ENCODE measurements at places on chromosomes 6 and 20.

GRCh38 chr20:42341654-42342053 lies 723.5 kb upstream of the CHD6 start:
- no peak for DNase-seq
- H3K4me3 ChIP-seq: no peak overlapping the region
- no peak overlapping the region for H3K27ac ChIP-seq

DNA sequence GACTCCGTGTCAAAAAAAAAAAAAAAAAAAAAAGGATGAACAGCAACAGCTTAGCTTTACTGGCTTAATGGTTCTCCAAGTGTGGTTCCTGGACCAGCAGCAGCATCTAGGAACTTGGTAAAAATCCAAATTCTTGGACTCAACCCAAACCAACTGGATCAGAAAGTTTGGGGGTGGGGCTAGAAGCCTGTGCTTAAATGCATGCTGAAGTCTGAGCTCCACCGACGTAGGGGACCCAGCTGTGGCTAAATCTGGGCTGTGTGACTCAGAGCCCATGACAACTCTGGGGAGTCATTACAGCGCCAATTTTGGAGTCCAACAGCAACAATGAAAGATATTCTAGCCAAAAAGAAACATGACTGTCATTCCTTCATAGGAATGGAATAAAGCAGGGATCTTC lies 13.6 kb upstream of the CHD6 start:
- H3K27ac ChIP-seq: no peak overlapping the region
- H3K27me3 ChIP-seq: no peaks in the 10 kb centered on the region
- no peaks in the 10 kb centered on the region for H3K4me1 ChIP-seq
- no peak for DNase-seq

DNA sequence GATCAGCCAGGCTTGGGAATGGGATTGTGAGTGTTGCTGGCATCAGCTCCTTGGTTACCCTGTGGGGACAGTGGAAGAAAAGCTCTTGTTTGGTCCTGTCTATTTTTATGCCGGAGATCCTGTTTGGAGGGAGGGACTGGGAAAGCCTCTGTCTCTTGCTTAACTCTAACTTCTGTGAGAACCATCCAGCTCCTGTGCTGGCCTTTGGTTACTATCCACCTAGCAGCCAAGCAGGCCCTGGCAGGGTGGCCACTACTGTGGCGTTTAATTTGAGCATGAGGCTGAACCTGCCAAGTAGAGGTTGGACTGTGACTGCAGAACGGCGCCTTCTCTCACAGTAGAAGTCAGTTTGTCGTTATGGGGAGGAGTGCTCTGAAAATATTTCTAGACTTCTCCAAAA lies 193.3 kb downstream of the UTRN start:
- no peak for DNase-seq
- no peak overlapping the region for H3K27ac ChIP-seq
- no peaks in the 10 kb centered on the region for H3K36me3 ChIP-seq
- H3K27me3 ChIP-seq: no peaks in the 10 kb centered on the region
- no peak overlapping the region for H3K4me3 ChIP-seq

GRCh38 chr6:149694921-149695320 lies 23.0 kb downstream of the LATS1 start:
- H3K36me3 ChIP-seq: no peaks in the 10 kb centered on the region
- no peak overlapping the region for H3K4me3 ChIP-seq
- no peaks in the 10 kb centered on the region for H3K27me3 ChIP-seq
- no peak for DNase-seq

- no peak overlapping the region for H3K27ac ChIP-seq
- H3K4me3 ChIP-seq: no peak overlapping the region
- DNase-seq: no peak
- no peaks in the 10 kb centered on the region for H3K4me1 ChIP-seq
- H3K36me3 ChIP-seq: no peaks in the 10 kb centered on the region
These were observed 61.8 kb downstream of the FAM229B start for GRCh38 chr6:112149236-112149635.

DNA sequence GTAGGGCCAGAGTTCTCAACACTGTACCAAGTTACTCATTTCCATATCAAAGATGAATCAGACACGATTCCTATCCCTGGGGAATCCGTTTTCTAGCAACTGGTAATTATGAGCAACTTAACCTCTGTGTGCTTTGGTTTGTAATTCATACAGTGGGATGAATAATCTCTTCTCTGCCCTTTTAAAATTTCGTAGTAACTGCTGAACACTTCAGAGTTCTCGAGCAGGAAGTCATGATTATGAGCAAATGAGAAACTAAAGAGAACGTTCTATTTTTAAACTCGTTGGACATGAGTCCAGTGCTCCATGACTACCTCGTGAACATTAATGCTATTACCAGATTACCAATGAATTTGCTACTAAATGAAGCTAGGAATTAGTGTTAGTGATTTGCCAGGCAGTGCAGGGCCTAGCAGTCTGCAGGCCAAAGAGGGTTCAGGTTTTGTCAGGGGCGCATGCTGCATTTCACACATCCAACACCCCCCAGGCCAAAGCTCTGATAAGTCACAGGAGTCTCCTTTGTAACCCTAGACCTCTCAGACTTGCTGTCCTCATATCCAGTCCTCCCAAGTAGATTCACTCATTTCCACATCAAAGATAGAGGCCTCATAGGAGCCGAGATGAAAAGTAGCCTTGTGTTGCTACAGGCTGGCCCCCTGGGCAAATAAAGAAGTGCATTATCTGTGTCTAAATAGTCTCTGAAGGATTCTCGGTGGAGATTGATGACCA lies 45.8 kb upstream of the VSTM2L start:
- no peak for DNase-seq
- no peaks in the 10 kb centered on the region for H3K36me3 ChIP-seq
- H3K4me3 ChIP-seq: no peak overlapping the region

- no peaks in the 10 kb centered on the region for H3K4me1 ChIP-seq
- H3K36me3 ChIP-seq: no peaks in the 10 kb centered on the region
- DNase-seq: no peak
- H3K4me3 ChIP-seq: no peak overlapping the region
These were observed 9.7 kb upstream of the TBC1D7 start for GRCh38 chr6:13338038-13338437.

- no peaks in the 10 kb centered on the region for H3K36me3 ChIP-seq
- no peak overlapping the region for H3K4me3 ChIP-seq
- no peaks in the 10 kb centered on the region for H3K4me1 ChIP-seq
- H3K27me3 ChIP-seq: no peaks in the 10 kb centered on the region
These were observed 118.7 kb downstream of the NFATC2 start for GRCh38 chr20:51423810-51424209.

DNA sequence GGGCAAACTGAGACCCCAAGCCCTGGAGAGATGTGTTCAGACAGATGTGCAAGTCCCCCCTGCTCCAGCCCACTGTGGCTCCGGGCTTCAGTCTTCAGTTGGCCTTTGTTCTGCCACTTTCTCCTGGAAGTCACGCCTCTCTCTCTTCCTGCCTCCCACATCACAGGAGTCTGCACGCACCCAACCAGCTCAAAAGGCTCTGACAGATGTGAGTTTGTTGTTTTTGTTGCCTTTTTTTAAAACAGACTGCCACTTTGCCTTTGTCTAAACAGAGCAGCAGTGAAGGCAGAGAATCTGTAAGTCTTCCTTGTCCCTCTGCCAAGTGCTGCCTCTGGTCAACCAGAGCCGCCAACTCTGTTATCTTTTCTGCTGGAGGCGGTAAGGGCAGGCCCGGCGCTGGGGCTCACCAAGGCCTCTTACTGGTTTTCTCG lies 149.7 kb downstream of the TFAP2C start:
- no peaks in the 10 kb centered on the region for H3K36me3 ChIP-seq
- no peak for DNase-seq
- no peak overlapping the region for H3K27ac ChIP-seq

- H3K27ac ChIP-seq: no peak overlapping the region
- H3K4me1 ChIP-seq: no peaks in the 10 kb centered on the region
- H3K4me3 ChIP-seq: no peak overlapping the region
- DNase-seq: no peak
- no peaks in the 10 kb centered on the region for H3K27me3 ChIP-seq
- no peaks in the 10 kb centered on the region for H3K36me3 ChIP-seq
These were observed 17.0 kb downstream of the MCM8 start for GRCh38 chr20:5967469-5967868.

GRCh38 chr20:39855799-39856198 lies 833.2 kb downstream of the MAFB start:
- H3K27ac ChIP-seq: no peak overlapping the region
- no peaks in the 10 kb centered on the region for H3K4me1 ChIP-seq
- H3K4me3 ChIP-seq: no peak overlapping the region
- no peaks in the 10 kb centered on the region for H3K27me3 ChIP-seq
- no peaks in the 10 kb centered on the region for H3K36me3 ChIP-seq
- no peak for DNase-seq

DNA sequence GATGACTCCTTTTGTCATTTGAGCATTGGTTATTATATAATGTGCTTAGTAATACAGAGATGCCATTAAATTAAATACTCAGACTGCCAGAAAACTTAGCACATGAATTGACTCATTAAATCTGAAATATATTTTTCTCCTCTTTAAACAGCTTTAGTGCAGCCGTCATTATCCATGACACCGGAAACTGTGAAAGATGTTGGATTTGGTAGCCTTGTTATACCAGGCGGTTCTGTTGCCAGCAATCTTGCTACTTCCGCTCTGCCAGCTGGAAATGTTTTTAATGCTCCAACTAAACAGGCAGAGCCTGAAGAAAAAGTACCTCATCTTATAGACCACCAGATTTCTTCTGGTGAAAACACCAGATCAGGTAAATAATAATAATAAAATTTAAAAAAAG lies 97.6 kb downstream of the SCAF8 start:
- H3K36me3 ChIP-seq: no peaks in the 10 kb centered on the region
- no peak overlapping the region for H3K27ac ChIP-seq
- DNase-seq: no peak
- no peaks in the 10 kb centered on the region for H3K27me3 ChIP-seq
- no peak overlapping the region for H3K4me3 ChIP-seq

- H3K36me3 ChIP-seq: no peaks in the 10 kb centered on the region
- H3K4me1 ChIP-seq: peaks cover 8% of the 10 kb centered on the region
- H3K27ac ChIP-seq: no peak overlapping the region
- H3K4me3 ChIP-seq: no peak overlapping the region
- peaks cover 10% of the 10 kb centered on the region for H3K27me3 ChIP-seq
- DNase-seq: no peak
These were observed 96.4 kb downstream of the DACT2 start for GRCh38 chr6:168223150-168223549.

DNA sequence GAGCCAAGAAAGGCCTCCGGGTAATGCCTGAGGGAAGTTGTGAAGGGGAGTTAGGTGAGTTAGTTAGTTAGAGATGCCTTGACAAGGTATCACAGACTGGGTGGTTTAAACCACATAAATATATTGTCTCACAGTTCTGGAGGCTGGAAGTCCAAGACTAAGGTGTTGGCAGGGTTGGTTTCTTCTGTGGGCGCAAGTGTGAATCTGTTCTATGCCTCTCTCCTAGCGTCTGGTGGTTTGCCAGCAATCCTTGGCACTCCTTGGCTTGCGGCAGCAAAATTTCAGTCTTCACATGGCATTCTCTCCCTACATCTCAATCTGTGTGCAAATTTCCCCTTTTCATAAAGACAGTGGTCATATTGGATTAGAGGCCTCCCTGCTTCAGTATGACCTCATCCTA lies 29.7 kb upstream of the RANBP9 start:
- no peaks in the 10 kb centered on the region for H3K4me1 ChIP-seq
- H3K27ac ChIP-seq: no peak overlapping the region
- H3K36me3 ChIP-seq: no peaks in the 10 kb centered on the region
- H3K27me3 ChIP-seq: no peaks in the 10 kb centered on the region

DNA sequence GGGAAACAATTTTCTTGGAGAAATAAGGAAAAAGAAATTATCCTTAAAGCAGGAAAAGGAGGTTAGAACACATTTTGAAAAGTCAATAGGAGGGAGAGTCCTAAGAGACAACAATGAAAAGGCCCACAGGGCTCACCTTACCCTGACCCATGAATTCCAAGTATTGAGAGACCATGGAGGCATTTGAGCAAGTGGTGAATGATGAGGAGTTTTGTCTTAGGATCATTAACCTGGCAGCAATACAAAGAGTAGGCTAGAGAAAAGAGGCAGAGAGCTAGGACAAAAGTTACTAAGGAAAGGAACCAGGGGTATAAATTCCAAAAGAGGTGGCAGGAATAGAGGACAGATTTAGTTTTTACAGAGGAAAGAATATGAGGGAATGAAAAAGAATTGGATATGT lies 44.7 kb downstream of the PACRG start:
- H3K4me3 ChIP-seq: no peak overlapping the region
- no peak overlapping the region for H3K27ac ChIP-seq
- no peaks in the 10 kb centered on the region for H3K27me3 ChIP-seq
- DNase-seq: no peak
- H3K4me1 ChIP-seq: no peaks in the 10 kb centered on the region
